ENCODE measurements at places on chromosomes 2 and 18.

GRCh38 chr2:221635949-221636348 lies 63.8 kb upstream of the EPHA4 start:
- peak; percentile 13 for DNase-seq

DNA sequence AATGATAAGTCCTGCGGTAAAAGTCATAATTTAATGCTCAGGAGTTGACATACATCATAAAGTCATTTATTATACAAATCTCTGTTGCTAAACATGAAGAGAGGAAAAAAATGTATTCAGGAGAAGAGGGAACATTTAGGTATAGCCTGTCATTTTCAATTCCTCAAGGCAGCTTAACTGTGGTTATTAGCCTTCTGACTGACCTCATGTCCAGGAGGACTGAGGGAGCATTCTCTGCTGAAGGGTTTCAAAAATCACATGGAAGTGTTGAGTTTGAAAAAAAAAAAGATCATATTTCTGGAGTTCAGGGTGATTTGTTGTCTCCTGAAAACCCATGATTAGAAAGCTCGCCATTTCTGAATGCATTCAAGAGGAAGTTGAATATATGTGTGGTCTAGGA lies 1371.1 kb upstream of the LRRTM1 start:
- DNase-seq = no peak

DNA sequence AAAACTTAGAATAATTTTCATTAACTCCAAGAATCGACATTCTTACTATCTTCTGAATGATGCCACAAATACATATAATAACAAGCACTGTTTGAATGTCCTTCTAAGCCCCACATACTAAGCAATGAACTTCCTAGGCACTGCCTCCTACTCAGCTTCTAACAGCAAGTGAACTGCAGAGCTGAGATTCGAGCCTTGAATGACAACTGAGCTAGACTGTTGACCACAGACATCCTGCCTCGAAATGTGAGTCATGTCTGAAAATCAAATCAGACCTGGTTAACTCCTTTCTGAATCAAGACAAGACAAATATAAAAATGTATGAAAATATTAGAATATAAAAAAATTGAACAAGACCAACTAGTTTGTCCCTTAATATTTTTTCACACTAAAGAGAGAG lies 108.1 kb downstream of the MYT1L start:
- DNase-seq = no peak

DNA sequence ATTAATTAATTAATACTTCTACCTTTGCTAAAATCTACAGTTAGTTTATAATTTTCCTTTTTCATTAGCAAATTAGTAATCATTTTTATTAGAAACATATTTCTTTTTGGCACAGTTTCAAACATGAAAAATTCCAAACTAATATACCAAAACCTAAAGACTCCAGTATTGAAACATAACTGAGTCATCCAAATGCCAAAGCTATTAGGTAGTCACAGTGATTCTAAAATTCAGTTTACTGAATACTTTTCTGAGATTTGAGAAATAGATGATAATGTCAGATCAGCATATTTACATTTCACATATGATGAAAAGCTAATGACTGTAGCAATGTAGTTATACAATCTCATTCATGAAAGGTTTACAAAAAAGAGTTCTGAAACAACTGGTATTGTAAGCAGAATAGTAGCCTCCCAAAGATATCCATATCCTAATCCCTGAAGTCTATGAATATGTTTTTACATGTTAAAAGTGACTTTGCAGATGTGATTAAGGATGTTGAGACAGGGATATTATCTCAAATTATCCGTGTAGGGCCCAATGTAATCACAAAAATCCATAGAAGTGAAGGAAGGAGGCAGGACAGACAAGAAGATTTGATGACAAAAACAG lies 680.2 kb upstream of the CHAC2 start:
- peak; percentile 40 for DNase-seq

DNA sequence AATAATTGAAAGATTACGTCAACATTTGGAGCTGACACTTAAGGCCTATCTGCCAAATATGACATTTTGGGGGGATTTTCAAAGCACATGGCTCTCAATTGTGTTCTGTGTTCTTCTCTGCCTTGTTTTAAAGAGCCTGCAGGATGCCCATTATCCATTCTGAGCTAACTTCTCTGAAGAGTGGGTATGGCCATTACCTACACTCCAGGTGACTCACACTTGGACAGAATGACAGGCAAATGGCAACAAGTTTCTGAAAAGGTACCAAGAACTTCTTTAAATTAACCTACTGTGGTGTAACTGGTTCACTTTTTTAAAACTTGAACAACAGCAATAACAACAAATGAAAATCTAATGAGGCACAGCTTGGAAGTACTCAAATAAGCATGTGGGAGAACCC lies 834.9 kb upstream of the SLC39A10 start:
- no peak for DNase-seq

GRCh38 chr2:197357986-197358385 lies 47.4 kb upstream of the ANKRD44 start:
- DNase-seq = no peak

- DNase-seq = peak; percentile 0
Measured at GRCh38 chr18:72086421-72086820, 457.7 kb downstream of the CBLN2 start.

- no peak for DNase-seq
Measured at GRCh38 chr18:55014095-55014494, 54.8 kb upstream of the CCDC68 start.

DNA sequence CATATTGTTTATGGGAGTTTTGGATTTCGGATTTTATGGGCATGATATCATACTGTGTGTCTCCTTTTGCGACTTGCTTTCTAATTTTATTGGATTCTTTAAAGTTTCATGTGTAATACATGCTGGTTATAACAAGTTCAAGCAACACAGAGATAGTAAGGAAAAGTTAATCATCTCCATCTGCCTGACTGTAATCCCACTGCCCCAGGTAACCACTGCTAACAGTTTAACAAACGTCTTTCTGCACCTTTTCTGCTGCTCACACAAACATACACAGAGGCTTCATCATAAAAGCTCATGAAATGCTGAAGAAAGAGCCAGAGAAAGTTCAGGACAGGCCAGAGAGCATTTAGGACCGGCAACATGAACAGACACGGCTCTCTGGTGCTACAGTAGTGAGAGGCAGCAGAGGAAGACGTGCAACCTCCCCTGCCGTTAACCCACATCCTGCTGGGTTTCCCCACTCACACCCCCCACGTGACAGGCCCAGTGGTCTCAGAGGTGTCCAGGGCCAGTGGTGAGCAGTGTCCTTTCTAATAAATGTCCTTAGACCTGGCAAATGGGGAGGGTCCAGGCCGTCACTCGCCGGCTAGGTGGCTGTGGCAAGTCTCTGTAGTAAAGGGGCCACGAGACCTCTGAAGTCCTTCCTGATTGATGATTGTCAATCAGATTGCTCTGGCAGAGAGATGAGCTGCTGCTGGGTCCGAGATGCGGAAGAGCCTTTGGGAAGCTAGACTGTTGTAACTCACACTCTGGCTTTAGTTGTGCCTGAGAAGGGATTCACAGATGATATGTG lies 43.0 kb upstream of the SLC1A4 start:
- DNase-seq = no peak

DNA sequence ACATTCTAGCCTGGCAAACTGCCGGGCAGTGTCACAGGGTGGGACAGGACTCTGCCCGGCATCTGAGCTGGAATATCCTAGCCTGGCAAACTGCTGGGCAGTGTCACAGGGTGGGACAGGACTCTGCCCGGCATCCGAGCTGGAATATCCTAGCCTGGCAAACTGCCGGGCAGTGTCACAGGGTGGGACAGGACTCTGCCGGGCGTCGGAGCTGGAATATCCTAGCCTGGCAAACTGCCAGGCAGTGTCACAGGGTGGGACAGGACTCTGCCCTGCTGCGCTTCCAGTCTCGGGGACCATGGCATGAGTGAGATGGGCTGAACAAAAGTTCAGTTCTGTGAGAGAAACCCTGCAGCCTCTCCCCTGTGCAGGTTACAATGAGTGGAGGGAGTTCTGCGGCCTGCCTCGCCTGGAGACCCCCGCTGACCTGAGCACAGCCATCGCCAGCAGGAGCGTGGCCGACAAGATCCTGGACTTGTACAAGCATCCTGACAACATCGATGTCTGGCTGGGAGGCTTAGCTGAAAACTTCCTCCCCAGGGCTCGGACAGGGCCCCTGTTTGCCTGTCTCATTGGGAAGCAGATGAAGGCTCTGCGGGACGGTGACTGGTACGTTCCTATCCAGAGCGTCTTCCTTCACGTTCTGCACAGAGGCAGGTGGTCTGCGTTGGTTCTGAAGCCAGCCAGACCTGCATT lies 80.3 kb downstream of the TPO start:
- DNase-seq = no peak

DNA sequence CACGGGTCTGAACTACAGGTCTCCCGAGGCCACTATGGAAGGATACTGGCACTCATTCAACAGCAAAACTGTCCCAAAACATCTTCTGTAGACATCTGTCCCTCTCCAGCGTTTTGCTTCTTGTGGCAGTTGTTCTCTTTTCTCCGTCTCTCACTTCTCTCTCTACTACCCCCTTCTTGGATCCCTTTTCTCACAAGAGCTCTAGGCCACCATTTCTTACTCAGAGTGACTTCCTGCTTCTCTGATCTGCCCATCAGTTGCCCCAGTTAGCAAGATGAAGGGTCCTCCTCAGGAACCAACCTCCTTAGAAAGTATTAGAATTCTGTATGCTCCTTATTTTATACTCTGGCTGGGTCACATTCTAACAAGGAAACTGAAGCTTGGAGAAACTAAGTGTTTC lies 32.6 kb downstream of the BCL2 start:
- no peak for DNase-seq

DNA sequence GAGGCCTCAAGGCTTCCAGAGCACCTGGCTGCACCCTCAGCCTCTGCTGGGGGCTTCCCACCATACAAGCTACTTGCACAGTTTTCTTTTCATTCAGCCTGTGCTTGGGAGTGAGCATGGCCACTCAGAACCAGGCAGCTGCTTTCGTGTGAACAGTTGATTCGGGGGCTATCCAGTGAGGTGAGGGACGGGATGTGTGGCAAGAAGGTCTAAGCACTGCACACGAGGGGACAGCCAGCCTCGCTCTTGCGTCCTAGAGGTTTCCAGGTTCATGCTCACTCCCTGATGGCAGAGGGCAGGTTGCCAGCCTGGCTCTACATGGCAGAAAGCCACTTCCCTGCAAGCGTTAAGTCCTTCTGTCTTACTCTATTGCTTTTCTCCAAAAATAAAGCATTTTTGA lies 146.2 kb downstream of the MBP start:
- DNase-seq = no peak

DNA sequence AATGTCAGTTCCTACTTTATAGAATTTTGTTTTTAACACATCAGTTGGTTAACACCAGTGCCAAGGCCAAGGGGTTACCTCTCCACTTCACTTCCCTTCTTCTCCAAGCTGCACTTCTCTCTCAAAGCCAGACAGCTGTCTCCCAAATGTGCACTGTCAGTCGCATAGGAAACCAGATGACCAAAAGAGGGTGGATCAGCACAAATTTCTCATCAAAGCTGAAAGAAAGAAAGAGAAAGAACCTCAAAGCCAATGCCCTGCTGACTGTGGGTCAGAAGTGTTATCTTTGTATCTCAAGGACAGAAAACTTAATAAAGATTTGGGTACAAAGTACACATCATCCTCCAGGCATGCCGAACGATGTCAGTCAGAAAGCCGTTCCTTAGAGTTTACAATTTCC lies 32.2 kb downstream of the SPATS2L start:
- no peak for DNase-seq

DNA sequence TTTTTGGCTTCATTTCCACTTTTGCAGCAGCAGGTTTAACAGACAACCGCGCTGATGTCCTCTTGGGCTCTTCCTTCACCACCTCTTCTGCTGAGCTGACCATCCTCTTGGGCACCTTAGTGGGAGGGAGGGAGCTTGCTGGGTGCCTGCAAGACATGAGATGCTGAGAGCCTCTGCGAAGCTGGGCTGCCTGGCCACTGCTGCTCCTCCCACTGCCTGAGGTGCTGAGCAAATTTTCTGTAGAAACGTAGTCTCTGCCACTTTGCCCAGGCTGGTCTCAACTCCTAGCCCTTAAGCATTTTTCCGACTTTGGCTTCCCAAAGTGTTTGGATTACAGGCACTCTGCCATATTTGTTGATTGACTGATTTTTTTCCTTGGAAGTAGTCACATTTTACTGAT lies 422.2 kb upstream of the MC4R start:
- DNase-seq = no peak

DNA sequence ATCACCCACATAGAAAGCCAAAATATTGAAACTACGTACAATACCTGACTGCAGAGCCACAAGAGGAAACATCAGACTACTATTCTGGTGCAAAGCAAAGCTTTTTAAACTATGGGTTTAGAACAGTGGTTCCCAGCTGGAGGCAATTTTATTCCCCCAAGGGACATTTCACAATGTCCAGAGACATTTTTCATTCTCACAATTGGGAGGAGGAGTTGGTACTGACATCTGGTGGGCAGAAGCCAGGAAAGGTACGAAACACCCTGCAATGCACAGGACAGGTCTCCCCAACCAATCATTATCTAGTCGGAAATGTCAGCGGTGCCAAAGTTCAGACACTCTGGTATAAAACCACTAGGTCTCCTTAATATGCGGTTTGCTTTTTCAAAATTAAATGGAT lies 88.4 kb upstream of the ARL5A start:
- DNase-seq = no peak

- no peak for DNase-seq
Measured at GRCh38 chr18:59570796-59571195, 126.4 kb downstream of the CCBE1 start.

DNA sequence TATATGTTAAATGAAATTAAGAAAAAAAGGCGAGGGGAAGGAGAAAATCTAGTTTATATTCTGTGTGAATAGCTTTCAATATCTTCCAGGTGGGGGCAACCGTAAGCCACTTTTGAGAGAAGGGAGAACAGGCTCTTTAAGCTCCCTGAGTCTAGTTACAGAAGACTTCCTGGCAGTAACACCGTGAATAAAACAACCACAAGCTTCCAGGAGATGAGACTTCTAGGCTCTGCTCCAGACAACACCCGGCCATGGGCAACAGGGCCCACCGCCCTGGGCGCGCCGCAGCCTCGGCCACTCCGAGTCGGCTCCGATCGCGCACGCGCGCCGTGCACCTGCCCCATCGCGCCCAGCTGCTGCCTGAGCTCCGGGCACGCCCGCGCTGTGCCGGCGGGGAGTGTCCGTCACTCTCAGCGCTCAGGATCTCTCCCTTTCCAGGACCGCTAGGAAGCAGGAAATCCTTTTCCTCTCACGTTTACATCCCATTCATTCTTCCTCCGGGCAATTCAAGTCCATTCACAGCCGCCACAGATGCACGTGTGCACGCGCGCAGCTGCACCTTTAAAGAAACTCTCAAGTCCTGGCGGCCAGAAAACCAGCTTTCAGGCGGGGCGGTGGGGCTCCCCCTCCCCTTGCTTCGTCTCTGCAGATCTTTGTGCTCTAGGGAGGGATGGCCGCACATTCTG lies 19.4 kb upstream of the PAX3 start:
- DNase-seq = peak; percentile 71

Measured in RWPE1 (cell line).